Dermis blood vessel endothelial cell (primary cell): ENCODE measurements at places on chromosomes 6 and 20. TPM values are rescaled to one million over a fixed set of nuclear protein-coding genes. Genes with fewer than 3 reads are reported as not detected.

DNA sequence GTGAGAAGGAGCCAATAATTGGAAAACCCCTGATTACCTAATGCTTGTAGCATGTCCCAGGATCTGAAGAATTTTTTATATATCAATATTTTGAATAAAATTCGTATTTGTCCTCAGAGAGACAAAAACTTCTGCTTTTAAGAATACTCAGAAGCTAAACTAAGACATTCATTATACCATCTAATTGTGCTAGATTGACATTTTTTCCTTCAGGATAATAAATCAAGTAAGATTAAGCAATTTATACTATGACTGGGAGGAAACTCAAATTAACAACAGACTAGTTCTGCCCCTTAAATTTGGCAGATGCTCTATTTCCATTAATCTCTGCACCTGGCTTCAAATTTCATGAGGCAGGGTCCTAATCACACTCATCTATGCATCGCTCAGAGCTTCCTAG lies 291.4 kb downstream of the PLCB1 start:
- no peak for DNase-seq

GRCh38 chr20:13260650-13261279 lies 39.7 kb downstream of the ISM1 start:
- DNase-seq: no peak

BACH2 gene
- total RNA-seq: 1.2 and 1.3 TPM in 2 replicates

DNA sequence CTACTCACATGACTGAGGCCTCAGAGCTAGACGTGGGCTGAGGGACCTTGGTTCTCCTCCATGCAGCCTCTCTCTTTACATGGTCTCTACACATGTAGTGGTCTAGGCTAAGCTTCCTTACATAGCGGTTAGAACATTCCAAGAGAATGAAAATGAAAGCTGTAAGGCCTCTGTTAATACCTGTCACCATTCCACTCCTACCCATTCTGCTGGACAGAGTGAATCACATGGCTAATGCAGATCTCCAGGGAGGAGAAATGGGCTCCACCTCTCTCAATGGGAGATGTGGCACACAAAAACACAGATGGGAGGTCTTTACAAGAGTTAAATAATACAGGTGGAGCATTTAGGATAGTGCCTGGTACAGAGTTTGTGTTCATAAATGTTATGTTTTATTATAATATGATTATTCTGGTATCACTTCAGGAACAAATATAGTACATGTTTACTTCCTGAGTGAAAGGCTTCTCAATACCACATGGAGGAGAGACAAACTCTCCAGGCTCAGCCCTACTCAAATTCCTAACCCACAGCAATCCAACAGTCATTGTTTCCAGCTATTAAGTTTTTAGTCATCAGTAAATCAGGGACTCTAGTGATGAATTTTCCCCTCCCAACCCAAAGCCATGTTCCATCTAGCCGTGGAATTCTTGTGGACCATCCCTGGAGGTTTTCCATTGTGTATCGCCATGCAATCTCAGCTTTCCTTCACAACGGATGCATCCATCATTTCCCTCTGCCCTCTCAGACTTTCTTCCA lies 57.9 kb downstream of the ISM1 start:
- no peak for DNase-seq

GRCh38 chr6:105459864-105460263 lies 57.0 kb upstream of the PREP start:
- DNase-seq: peak; percentile 90
